ENCODE measurements at places on chromosomes 12 and 14. TPM values are rescaled to one million over a fixed set of nuclear protein-coding genes. Genes with fewer than 3 reads are reported as not detected.

Gene NOVA1
- 15.5 TPM for total RNA-seq

Gene LALBA
- total RNA-seq, result not detected

Gene CLEC4D
- 0.31 TPM for total RNA-seq

Gene MYH6
- 3.3 TPM for total RNA-seq

Gene SPRING1
- 14.7 TPM for total RNA-seq

Gene CHGA
- 0.72 TPM for total RNA-seq

Gene TCL1B
- not detected for total RNA-seq

Gene CLEC14A
- 42.2 TPM for total RNA-seq

Gene PTPRO
- 1.2 TPM for total RNA-seq

Gene MIP
- total RNA-seq, result not detected

Gene LYZ
- total RNA-seq, result 32.8 TPM

Gene ANP32D
- total RNA-seq, result not detected

Gene OTOGL
- 0.41 TPM for total RNA-seq

Gene ENDOU
- total RNA-seq, result 16.4 TPM

Gene MYO1H
- total RNA-seq, result 0.51 TPM

Gene IQSEC3
- total RNA-seq, result 0.82 TPM

Gene KCNA1
- 4.4 TPM for total RNA-seq

Gene FOXN4
- total RNA-seq, result not detected

Gene ADGRD1
- 16.4 TPM for total RNA-seq

Gene KRT7
- total RNA-seq, result 27.1 TPM

All from tongue (tissue), 3 donors.